KG1 (cell line): ENCODE measurements at places on chromosomes 13 and 19.

DNA sequence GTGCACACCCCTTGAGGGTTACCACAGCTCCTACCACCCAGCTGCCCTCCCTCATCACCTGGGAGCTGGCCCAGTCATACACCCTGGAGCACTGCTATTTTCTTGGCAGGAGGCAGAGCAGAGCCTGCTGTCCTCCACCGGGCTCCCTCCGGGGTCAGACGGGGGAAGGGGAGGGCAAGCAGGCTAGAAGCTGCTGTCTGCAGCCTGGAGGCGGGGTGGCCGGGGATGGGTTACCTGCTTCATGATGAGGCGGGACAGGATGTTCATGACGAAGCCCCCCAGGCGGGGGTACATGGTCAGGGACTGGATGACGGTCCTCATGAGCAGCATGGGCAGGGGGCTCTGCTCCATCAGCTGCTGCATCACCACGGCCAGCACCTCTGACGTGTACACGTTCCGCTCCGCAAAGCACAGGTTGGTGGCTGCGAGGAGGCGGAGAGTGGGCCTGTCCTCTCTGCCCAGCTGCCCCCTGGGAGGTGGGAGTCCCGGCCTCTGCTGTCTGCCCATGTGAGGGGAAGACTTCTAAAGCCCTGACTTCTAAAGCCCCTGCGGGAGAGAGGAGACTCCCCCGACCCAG lies 2.7 kb upstream of the RSPH6A start:
- DNase-seq, result no peak

DNA sequence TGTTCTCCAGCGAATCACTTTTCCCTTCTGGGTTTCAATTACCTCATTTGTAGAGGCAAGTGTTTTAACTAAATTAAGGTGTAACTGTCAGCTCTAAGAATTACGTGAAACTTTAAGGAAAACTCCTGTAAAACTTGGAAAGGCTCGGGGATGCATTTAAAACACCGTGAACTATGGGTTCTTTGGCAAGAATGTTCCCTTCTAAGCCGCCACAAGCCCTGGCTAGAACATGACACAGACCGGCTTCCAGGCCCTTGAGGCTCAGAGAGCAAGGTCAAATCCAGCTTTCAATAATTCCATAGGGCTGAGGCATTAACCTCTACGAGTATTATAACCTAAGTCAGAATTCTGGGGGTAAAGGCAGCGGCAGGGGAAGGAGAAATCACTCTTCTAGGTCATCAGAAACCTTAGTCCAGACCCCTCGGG lies 685 bp downstream of the VWA8 start:
- DNase-seq, result no peak

DNA sequence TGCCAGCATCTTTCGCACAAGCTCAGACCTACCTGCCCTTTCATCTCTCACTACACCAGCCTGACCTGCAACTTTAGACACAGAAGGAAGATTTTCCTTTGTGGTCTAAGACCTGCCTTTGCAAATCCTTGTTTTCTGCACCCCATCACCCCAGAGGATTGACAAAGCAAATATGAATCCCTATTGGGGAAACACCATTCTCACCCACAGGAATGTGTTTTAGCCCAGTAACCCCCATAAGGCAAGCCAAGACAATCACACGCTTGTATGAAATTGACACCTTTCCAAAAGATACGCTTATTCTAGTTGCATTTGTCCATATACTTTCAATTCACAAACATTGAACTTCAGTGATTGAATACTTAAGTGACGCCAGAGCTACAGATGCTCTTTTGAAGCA lies 55.7 kb downstream of the SPATA13 start:
- DNase-seq, result no peak

DNA sequence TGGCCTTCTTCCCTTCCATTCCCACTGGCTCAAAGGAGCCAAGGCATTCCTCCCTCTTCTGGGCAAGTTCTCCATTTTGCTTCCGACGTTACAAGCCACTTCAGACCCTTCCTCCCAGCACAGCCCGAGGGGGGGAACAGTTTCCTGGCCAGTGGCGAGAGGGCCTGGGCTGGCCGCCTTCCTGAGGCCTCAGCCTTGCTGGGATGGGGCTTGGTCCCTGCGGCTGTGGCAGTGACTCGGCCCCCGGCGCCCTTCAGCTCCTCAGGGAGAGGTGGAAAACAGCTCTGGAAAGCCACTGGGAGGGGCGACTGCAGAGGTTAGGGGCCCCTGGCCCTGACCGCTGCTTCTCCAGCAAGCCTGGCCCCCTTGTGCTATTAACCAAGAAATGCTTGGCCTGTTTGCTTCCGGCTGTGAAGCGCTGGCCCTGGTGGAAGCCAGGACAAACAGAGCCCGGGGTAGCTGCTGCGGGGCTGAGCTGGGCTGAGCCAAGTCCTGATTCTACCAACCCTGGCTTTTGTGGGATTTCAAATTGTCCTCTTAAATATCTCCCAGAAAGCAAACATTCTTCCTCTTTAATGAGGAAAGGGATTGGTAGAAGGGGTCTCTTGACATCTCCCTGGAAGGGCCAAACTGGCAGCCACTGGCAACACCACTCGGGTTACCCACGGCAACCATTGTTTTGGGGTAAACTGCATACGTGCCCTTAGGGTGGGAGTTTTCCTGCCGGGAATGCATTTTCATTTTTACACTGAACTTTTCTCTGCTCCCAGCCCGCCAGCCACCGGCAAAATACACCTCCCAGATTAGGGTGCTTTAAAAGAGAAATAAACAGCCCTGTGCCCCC lies 38.7 kb downstream of the C13orf46 start:
- no peak for DNase-seq

- DNase-seq, result no peak
Observed at GRCh38 chr19:17749912-17750317, 1.4 kb upstream of the FCHO1 start.

DNA sequence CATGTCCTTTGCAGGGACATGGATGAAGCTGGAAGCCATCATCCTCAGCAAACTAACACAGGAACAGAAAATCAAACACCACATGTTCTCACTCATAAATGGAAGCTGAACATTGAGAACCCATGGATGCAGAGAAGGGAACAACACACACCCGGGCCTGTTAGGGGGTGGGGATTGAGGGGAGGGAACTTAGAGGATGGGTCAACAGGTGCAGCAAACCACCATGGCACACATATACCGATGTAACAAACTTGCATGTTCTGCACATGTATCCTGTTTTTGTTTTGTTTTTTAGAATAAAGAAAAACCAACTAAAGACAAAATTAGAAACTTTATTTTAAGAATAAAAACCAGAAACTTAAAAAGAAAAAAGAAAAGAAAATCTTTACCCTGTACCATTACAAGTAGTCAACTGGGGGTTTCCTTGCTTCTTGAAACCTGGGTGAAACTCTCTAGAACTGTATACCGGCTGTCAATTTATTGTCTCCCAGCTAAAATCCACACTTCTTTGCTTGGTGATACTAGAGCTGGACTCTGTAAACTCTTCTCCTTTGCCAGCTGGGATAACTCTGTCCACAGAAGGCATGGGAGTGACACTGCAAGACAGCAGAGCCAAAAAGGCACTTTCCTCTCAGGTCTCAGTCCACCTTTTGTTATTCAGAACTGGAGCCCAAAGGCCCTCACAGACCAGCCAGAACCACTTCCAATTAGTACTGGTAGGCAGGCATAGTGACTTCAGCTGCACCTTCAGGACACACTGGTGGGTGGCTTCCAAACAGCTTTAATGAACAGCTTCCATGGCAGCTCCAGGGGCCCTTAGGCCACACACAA lies 9.0 kb downstream of the MICU2 start:
- no peak for DNase-seq

DNA sequence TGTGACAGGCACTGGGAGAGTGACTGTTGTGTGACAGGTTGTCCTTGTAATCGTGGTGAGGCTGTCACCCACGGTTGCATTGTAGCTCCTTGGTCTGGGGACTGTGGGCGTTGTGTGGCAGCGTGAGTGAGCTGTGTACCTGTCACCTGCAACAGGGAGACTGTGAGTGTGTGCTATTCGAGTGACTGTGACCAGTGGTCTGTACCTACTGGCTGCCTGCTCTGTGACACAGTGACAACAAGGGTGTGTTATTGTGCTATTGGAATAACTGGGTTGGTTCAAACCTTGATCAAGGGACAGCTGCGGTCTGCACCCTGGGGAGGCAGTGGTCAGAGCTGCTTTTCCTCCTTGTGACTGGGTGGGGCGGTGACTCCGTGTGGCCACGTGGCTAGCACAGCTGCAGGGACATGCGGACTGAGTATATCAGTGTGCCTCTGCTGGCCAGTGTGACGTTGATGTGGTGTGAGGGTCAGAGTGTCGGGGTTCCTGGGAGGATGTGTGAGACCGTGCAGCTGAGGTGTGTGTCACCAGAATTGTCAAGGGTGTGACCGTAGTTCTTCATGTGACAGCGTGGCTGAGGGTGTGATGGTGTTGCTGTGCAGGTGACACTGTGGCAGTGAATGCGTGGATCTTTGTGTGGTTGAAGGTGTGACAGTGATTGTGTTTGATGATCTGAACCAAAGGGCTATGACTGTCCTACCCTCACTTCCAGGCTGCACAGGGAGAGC lies 10.1 kb upstream of the NFIX start:
- no peak for DNase-seq

DNA sequence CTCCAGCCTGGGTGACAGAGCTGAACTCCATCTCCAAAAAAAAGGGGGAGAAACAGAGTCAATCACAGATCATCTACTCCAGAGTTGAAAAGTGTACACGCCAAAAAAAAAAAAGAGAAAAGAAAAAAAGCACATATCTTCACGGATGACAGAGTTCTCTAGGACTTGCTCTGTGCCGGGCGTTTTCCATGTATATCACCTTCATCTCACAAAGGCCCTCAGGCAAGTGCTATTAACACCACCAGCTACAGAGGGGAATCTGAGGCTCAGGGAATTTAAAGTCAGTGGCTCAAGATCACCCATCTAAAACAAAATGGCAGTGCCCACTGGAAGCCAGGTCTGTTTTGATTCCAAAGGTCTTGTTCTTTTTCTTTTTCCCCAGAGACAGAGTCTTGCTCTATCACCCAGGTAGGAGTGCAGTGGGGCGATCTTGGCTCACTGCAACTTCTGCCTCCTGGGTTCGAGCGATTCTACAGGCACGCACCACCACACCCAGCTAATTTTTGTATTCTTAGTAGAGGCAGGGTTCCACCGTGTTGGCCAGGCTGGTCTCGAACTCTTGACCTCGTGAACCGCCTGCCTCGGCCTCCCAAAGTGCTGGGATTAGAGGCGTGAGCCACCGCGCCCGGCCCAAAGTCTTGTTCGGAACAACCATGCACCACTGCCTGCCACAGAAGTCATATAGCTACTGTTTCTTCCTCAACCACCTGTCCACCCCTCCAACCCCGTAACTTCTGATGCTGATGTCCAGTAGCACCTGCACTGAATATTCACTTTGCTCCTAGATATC lies 42.2 kb downstream of the SAE1 start:
- DNase-seq, result no peak

- no peak for DNase-seq
Observed at GRCh38 chr19:21482863-21483276, 22.5 kb upstream of the ZNF429 start.

DNA sequence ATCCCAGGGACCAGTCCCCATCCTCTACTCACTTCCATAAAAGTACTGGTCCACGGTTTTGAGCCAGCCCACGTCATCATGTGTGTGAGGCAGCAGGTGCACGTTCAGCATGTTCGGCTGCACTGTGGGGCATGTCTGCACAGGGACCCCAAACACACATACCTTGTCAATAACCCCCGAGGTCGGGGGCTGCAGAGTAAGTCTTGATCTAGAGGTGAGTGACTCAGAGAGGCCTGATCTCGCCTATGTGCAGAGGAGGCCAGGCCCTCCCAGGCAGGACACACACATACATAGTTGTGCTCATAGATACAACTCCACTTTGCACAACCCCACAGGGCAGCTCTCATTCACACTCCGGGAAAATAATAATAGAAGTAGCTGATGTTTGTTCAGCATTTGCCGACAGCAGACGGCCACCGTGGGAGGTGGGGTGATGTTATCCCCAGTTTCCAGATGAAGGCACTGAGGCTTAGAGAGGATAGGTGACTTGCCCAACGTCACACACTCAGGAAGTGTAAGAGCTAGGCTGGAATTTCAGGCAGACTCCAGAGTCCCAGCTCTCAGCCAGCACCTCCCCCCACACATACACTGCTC lies 774 bp downstream of the MAN2B1 start:
- no peak for DNase-seq

DNA sequence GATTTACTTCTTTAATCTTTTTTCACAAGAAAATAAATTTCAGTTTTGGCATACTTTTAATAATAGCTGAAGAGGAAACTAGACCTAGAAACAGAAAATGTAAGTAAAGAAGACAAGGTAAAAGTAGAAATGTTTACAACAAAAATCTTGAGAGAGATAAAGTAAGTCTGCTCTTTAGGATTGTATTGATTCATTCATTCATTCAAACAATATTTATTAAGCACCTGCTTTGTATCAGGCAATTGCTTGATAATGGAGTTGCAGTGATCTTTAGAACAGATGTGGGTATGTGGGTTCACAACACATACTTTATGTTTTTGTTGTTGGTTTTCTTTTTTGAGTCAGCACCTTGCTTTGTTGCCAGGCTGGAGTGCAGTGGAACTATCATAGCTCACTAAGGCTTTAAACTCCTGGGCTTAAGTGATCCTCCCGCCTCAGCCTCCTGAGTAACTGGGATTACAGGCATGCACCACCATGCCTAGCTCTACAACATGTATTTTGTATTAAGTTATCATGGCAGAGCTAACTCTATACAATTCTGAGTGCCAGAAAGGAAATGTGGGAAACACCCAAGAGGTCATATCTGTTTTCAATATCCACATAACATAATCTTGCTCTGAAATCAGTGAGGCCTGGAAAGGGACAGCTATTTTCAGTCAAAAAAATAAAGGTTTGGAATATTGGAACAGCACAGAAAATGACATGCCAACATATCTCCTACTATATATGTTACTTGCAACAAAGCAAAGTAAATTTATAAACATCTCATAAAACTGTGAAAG lies 8.8 kb upstream of the SPART start:
- no peak for DNase-seq

DNA sequence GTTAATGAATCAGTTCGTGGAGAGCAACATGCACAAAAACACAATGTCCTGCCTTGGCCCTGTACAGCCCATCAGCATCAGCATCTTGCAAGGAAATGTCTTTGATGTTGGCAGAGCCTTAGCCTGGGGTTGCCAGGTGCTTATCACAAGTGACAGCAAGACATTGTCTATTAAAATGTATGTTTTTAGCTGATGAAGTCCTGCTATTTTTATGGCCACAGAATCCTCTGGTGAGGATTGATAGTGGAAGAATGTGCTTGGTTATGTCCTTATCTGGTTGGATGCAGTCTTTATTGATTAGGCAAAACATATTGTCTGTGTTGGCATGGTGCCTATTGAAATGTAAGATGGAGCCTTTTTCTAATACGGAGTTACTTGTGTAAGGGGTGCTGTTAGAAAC lies 1427.0 kb upstream of the MIR17HG start:
- no peak for DNase-seq
